WTC11 (cell line): ENCODE measurements at places on chromosomes 2 and 18. TPM values are rescaled to one million over a fixed set of nuclear protein-coding genes. Genes with fewer than 3 reads are reported as not detected.

DNA sequence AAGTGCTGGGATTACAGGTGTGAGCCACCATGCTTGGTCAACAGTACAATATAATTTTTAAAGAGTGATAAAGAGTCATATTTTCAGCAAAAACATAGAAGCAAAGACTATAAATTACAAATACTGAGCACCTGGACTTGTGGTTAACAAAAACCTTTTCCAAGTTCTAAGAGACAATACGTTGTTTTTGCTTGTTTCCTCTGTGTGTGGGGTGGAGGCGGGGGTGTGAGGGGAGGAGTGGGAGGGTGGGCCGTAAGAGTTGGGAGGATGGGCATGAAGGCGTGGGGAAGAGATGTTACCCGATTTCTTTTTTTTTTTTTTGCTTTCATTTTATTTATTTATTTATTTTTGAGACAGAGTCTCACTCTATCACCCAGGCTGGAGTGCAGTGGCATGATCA is 78.0 kb upstream of the WIPF1 start:
- H3K4me1 ChIP-seq: no peaks in the 10 kb centered on the region
- peaks cover 26% of the 10 kb centered on the region for H3K36me3 ChIP-seq
- H3K27ac ChIP-seq: no peak overlapping the region
- DNase-seq: no peak

KCNJ3 gene
- total RNA-seq: 0.31 to 0.69 TPM (median 0.32 TPM) in 3 replicates

GRCh38 chr2:44098050-44098449 is 70.6 kb upstream of the PPM1B start:
- no peak for DNase-seq
- no peak overlapping the region for H3K27ac ChIP-seq
- peaks cover 6% of the 10 kb centered on the region for H3K36me3 ChIP-seq
- H3K4me3 ChIP-seq: no peak overlapping the region
- H3K4me1 ChIP-seq: peaks cover 5% of the 10 kb centered on the region

- no peak overlapping the region for H3K4me3 ChIP-seq
- peaks cover 22% of the 10 kb centered on the region for H3K4me1 ChIP-seq
- no peaks in the 10 kb centered on the region for H3K27me3 ChIP-seq
- peaks cover 5% of the 10 kb centered on the region; the same call in 1 of the 2 replicates for H3K36me3 ChIP-seq
- no peak overlapping the region for H3K27ac ChIP-seq
- no peak for DNase-seq
These were observed 135.7 kb upstream of the NDUFV2 start for GRCh38 chr18:8966821-8967220.

DNA sequence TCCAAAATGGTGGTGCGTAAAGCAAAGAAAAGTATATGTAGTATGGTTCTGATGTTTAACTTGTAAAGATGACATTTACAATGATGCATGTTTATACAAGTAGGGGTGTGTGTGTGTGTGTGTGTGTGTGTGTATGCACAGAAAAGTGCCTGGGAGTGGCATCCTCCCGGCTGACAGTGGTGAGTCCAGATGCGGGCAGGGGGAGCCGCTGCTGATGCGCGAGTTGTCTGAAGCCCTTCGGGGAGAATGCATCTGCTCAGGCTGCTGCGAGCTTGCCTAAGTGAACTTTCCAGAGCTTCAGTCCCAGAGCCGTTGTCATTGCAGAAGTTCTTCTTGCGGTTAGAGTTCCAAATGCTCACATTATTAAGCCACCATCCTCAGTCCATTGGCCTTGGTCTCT is 429.7 kb upstream of the HS6ST1 start:
- H3K27me3 ChIP-seq: no peaks in the 10 kb centered on the region
- H3K27ac ChIP-seq: no peak overlapping the region
- no peak overlapping the region for H3K4me3 ChIP-seq
- DNase-seq: no peak

DOK6 gene
- 0.48 to 4.1 TPM (median 2.5 TPM) in 3 replicates for total RNA-seq

SLC4A3 gene
- total RNA-seq: 7.8 to 9.9 TPM (median 8.7 TPM) in 3 replicates

DNA sequence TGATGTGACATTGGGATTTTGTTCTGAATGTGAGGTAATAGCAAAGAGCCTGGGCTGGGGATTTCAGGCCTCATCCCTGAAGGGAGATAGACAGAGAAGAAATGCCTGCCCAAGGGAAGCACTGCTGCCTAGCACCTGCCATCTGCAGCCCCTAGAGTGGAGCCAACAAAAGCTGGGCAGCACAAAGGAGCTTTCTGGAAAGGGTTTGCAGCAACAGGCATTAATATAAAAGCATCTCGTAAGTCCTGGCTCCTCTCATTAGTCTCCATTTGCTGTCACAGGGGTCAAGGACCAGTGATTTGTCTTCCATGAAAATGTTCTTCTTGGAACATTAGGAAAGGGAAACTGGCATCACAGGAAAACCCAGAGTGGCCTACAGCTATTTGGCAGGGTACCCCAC is 157.2 kb upstream of the SLC14A2 start:
- H3K27ac ChIP-seq: no peak overlapping the region
- DNase-seq: no peak
- H3K4me3 ChIP-seq: no peak overlapping the region
- H3K4me1 ChIP-seq: peaks cover 3% of the 10 kb centered on the region; the same call in 1 of the 2 replicates
- no peaks in the 10 kb centered on the region; the same call in 1 of the 2 replicates for H3K27me3 ChIP-seq

- H3K36me3 ChIP-seq: no peaks in the 10 kb centered on the region
- DNase-seq: no peak
- no peak overlapping the region for H3K4me3 ChIP-seq
- peaks cover 14% of the 10 kb centered on the region for H3K4me1 ChIP-seq
- H3K27ac ChIP-seq: no peak overlapping the region
These were observed 106.5 kb upstream of the COL5A2 start for GRCh38 chr2:189285962-189286645.

DNA sequence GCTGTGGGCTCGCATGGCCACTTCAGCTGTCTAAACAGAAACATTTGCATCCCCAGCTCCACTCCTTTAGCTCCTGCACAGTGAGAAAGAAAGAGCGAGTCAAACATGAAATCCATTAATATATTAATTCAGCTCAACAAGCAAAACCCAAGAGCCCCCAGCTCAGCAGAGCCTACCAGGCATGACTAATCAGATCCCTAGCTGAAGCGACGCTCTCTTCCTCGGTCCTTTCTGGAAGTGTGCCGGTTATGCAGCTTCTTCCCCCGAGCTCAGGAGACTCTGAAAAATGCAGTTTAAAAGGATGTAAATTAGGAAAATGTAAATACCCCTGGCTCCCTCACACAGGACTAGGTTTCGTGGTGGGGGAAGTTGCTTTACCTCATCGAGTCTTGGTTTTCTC is 221.5 kb downstream of the ANKRD30B start:
- H3K4me3 ChIP-seq: no peak overlapping the region
- H3K36me3 ChIP-seq: peaks cover 49% of the 10 kb centered on the region
- H3K4me1 ChIP-seq: no peaks in the 10 kb centered on the region
- H3K27me3 ChIP-seq: peaks cover 8% of the 10 kb centered on the region
- DNase-seq: no peak

DNA sequence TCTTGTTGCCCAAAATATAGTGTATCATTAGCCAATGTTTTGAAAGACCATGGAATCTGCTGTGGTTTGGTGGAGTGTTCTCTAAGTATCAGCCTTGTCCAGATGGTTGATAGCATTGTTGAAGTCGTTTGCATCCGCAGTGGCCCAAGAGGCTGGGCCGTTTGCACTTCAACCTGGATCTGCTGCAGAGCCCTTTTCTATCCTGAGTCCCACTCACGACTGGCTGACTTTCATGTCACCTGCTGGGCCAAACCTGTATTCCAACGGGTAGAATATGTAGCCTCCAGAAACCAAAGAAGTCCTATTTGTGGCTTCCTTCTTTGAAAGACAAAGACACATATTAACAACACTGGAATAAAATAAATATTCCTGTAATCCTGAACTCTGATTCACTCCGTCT is 1154.1 kb downstream of the RPIA start:
- H3K27me3 ChIP-seq: peaks cover 52% of the 10 kb centered on the region
- H3K4me1 ChIP-seq: no peaks in the 10 kb centered on the region
- no peak overlapping the region for H3K4me3 ChIP-seq
- no peak for DNase-seq
- no peak overlapping the region for H3K27ac ChIP-seq

FBXO48 gene
- total RNA-seq: 1.3 to 1.5 TPM (median 1.3 TPM) in 3 replicates

DNA sequence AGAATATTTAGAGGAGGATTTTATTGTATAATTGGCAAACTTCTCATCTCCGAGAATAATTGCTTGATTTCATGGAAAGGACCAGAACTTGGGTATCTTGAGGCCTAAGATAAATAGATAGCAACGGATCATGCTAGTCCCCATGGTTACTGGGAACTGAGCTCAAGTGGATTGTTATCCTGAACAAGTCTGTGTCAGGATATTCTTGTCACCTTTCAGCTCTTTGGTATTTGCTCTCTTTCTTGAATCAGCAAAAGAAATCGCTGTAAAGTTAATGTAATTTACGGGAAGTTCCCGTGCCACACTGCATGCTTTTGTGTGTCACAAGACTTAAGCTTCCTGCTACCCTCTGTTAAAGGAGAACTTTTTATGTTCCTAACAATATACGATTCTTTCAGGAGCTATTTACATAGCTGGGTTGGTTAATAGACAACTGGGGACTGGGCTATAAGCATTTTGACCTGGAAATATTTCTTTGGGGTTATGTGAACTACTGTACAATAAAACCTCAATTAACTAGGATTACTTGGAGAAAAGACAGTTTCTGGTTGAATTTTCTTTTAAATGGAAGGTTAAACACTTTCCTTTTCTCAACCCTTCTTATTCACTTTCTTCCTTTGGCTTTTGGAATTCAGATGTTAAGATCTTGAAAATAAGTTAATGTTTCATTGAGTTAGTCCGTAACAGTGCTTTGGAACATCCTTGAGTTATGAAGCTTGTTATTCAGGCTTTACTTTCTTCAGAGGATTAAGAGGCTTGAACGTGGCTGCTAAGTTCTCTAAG is 151.2 kb downstream of the FMNL2 start:
- peaks cover 43% of the 10 kb centered on the region for H3K4me1 ChIP-seq
- DNase-seq: no peak
- H3K27me3 ChIP-seq: no peaks in the 10 kb centered on the region
- H3K27ac ChIP-seq: 0 out of 2 replicates have a peak overlapping the region, but pooled peaks have one; percentile 38

OSBPL6 gene
- total RNA-seq: 7.4 to 9.2 TPM (median 8.3 TPM) in 3 replicates

DNA sequence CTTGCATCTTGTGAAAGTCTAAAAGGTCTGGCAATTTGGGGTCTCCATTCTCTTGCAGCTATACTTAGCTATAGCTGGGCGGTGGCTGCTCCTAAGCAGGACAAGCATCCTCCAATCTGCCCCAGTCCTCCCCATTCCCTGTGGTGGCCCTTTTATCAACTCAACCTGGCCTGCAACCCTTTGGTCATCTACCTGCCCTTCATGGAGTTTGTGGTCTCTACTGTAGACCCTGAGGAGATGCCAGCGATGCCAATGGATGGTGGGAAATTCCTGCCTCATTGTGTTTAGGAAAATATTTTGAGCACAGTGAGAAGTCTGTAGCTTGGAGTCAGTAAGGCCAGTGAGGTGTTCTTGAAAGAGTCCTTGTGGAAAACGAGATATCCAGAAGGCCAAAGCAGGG is 143.4 kb downstream of the CAPN13 start:
- no peak overlapping the region for H3K27ac ChIP-seq
- no peaks in the 10 kb centered on the region; the same call in 1 of the 2 replicates for H3K27me3 ChIP-seq
- H3K36me3 ChIP-seq: peaks cover 9% of the 10 kb centered on the region
- no peak overlapping the region for H3K4me3 ChIP-seq

DNA sequence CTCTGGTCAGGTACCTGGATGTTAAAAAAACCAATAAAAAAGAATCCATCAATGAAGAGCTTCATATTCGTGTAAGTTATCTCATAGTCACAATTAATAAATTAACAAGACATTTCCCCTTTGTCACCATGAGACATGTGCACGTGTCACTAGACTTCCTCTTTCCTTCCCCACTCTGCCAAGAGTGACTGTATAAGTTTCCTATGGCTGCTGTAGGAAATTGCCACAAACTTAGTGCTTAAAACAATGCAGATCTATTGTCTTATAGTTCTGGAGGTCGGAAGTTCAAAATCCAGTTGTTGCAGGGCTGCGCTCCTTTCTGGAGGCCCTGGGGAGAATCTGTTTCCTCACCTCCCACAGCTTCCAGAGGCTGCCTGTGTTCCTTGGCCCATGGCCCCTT is 35.8 kb downstream of the SLC9A4 start:
- no peak overlapping the region for H3K27ac ChIP-seq
- no peaks in the 10 kb centered on the region for H3K27me3 ChIP-seq
- no peak overlapping the region for H3K4me3 ChIP-seq
- H3K36me3 ChIP-seq: no peaks in the 10 kb centered on the region

DNA sequence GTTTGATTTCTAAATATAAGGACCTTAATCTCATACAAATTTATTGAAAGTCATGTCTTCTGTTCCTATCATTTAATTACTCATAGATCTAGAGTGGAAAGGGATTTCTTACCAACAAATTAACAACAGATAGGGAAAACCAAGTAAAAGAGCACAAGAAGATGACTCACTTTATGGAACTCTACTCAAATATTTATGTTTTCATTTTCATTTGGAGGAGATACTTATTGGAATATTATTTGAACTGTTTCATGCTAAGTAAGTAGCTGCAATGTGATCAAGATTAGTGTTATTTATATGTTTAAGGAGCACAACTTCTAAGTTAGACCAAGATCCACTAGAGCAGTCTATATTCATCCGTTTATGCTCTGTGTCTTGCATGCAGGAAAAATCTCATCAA is 1.3 kb downstream of the NT5C1B start:
- no peak overlapping the region for H3K27ac ChIP-seq
- DNase-seq: no peak
- no peaks in the 10 kb centered on the region for H3K4me1 ChIP-seq
- no peak overlapping the region for H3K4me3 ChIP-seq
- H3K27me3 ChIP-seq: no peaks in the 10 kb centered on the region; the same call in 1 of the 2 replicates

GRCh38 chr2:134372611-134373131 is 118.8 kb downstream of the MGAT5 start:
- H3K36me3 ChIP-seq: no peaks in the 10 kb centered on the region; the same call in 1 of the 2 replicates
- no peaks in the 10 kb centered on the region for H3K27me3 ChIP-seq

HOXD1 gene
- 0.14 to 0.22 TPM in 2 of 3 replicates, not detected in the other for total RNA-seq

DNA sequence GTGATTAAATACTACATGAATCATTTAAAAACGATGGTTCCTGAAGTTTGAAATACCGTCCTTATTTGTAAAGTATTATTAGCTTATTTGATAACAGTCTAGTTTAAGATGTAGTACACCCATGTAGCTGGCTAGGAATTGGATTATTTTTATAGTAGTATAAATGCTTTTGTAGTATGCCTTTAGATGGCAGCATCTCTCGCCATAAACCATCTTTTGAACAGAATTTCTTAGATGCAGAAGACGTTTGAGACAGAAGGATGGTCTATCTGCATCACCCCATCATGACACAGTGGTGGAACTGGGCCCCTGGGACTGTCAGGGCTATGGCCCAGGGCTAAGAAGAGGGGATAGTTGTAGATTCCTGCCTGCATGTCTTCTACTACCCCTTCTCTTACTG is 152.7 kb downstream of the WDSUB1 start:
- H3K36me3 ChIP-seq: no peaks in the 10 kb centered on the region
- H3K4me1 ChIP-seq: peaks cover 27% of the 10 kb centered on the region
- no peak overlapping the region for H3K4me3 ChIP-seq
- H3K27me3 ChIP-seq: no peaks in the 10 kb centered on the region

- H3K4me1 ChIP-seq: peaks cover 9% of the 10 kb centered on the region
- no peak overlapping the region for H3K27ac ChIP-seq
- no peak overlapping the region for H3K4me3 ChIP-seq
- no peaks in the 10 kb centered on the region for H3K36me3 ChIP-seq
- DNase-seq: no peak
- H3K27me3 ChIP-seq: no peaks in the 10 kb centered on the region
These were observed 618.8 kb upstream of the NRXN1 start for GRCh38 chr2:51650769-51651168.
